ENCODE measurements at places on chromosomes 4 and X. TPM values are rescaled to one million over a fixed set of nuclear protein-coding genes. Genes with fewer than 3 reads are reported as not detected.

GRCh38 chr4:37068580-37068979, 176.0 kb upstream of the NWD2 start:
- DNase-seq, result no peak

- DNase-seq, result no peak
These were observed 146.4 kb downstream of the GPC3 start for GRCh38 chrX:133838761-133839676.

DNA sequence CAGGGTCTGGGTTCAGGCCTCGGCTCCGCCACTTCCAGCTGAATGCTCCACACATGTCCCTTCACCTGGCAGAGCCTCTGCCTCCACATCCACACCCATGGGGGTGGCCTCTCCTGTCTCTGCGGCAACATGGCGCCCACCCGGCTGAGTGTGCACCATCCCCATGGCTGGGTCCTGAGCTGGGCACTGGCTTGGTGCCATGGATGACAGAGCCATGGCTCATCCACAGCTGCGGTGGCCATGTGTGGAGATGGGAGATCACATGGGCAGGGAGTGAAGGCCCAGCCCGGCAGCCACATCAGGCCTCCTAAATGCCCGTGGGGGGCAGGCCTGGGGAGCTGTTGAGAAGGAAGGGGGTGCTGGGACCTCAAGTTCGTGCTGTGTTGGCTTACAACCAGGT, 213.7 kb downstream of the AFAP1 start:
- no peak for DNase-seq

- peak; percentile 69 for DNase-seq
These were observed at the start of gene RAB33A for GRCh38 chrX:130171446-130172126. Gene RAB33A, plus strand, starts transcription at chrX:130171962. Its CDS starts 101 bp downstream, at chrX:130172063.

DNA sequence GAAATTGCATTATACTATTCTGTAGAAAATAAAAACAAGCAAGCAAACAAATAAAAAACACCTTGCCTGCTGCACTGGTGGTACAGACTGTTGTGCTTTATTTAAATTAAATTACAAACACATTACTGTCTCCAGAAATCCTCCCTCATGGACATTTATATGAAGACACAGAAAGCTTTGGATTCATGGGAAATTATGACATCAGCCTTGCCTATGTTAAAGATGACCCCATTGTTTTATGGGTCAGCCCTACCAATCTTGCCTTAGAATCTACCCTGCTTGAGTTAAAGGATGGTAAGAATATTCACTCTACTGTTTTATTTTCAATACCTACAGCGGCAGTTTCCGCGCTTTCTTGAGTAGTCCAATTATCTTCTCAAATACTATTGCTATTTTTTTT, 1379.9 kb downstream of the TECRL start:
- DNase-seq, result no peak

- DNase-seq, result no peak
These were observed 2.3 kb upstream of the XPNPEP2 start for GRCh38 chrX:129736491-129736890.

DNA sequence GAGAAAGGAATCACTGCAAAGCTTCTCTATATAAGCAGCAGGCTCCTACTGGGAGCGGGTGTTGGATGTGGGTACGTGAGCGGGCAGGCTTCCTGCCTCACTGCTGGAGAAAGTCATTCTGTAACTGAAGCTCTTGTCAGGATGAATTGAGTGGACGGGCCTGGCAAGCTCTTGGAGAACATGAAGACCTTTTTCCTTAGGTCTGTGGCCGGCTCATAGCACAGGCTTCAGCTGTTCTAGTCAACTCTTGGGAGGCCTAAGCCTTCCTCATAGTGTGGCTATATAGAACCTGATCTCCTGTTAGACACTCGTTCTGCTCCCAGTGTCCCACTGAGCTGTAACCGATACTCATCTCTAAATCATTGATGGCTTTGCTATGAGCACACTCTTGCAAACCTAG, 108.2 kb upstream of the GPC4 start:
- peak; percentile 35 for DNase-seq

Gene CYSLTR1
- polyA plus RNA-seq, result 7.0 TPM

GRCh38 chr4:10981576-10981975, 297.0 kb upstream of the CLNK start:
- DNase-seq, result peak; percentile 59

Gene USP9X
- polyA plus RNA-seq, result 49.5 TPM

Gene AVPR2
- polyA plus RNA-seq, result 1.1 TPM

- peak; percentile 14 for DNase-seq
These were observed 72.2 kb downstream of the BLTP1 start for GRCh38 chr4:122224348-122224747.

Gene ETDA
- not detected for polyA plus RNA-seq

Measured in muscle of back (tissue), 13 donors.